Left cardiac atrium (tissue), 4 donors: ENCODE measurements at places on chromosomes 1 and 21. TPM values are rescaled to one million over a fixed set of nuclear protein-coding genes. Genes with fewer than 3 reads are reported as not detected.

- no peak for DNase-seq
Measured at GRCh38 chr1:234928642-234929041, 200.0 kb downstream of the TOMM20 start.

DNA sequence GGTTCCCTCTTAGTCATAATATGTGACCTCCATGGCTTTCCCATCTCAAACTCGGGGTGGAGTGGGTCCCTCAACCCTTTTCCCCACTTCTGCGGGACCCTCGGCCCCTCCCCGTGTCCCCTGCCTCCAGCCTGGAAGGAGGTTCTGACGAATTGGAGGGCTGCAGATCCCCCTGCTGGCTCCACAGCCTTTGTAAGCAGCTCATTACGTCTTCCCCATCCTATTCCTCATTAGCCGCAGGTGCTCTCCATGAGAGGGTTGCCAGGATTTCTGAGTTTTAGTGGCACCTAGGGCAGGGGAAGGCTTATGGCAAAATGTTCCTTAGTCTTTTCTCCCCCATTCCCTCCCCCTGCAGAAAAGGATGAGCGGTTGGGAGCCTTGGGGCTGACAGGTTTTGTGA, 8.3 kb downstream of the ACTL8 start:
- DNase-seq: no peak

GRCh38 chr1:43134068-43134467, 38.0 kb downstream of the EBNA1BP2 start:
- DNase-seq: no peak

DNA sequence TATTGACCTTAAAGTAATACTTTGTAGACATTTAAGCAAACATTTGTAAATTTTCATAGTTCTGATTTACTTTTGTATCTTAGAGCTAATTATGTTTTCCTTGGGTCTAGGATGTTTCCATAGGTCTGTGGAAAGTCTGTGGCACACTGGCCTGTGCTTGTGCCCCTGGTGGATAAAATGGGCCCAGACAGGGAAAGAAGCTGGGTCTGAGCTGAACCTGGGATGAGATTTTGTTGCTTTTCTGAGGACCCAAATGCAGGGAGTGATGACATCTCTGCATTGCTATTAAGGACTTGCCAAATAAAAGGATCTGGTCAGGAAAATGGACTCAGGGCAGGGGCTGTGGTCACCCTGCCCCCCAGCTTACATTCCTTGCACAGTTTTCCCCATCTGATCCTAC, 41.8 kb downstream of the C1orf21 start:
- DNase-seq: no peak

DNA sequence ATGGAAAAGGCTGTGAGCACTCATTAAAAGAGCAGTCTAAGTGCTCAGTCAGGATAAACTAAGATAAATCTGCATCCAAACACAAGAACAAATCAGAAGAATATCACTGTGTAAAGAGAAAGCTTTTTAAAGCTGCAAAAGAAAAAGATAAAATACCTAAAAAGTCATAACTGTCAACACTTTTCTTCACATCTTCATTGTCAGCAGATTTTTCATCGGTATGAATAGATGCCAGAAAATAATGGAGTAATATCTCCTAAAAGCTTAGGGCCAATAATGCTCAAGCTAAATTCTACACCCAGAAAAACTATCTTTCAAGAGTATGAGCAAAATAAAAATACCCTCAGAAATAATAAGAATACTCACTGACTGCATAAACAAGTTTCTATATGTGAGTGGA, 54.0 kb upstream of the PALMD start:
- DNase-seq: no peak

LIPI gene
- not detected for total RNA-seq

S100A6 gene
- 449 TPM for total RNA-seq
